Epithelial cell of alveolus of lung (primary cell): ENCODE measurements at places on chromosomes 7 and 10. TPM values are rescaled to one million over a fixed set of nuclear protein-coding genes. Genes with fewer than 3 reads are reported as not detected.

The PIP gene
- total RNA-seq, result not detected in 2 replicates

The SLC18A3 gene
- total RNA-seq, result not detected in 2 replicates

The AKR1C8 gene
- not detected in 2 replicates for total RNA-seq

The C10orf62 gene
- not detected in 2 replicates for total RNA-seq

The GATA3 gene
- 0.08 and 0.26 TPM in 2 replicates for total RNA-seq

The IGFBP3 gene
- total RNA-seq, result 34.3 and 660 TPM in 2 replicates

The NEUROG3 gene
- not detected in 2 replicates for total RNA-seq

The SPDYE2 gene
- not detected in 2 replicates for total RNA-seq

The PARD3 gene
- 25.7 and 34.7 TPM in 2 replicates for total RNA-seq

The ZMIZ1 gene
- 24.8 and 52.3 TPM in 2 replicates for total RNA-seq

The TBX20 gene
- 0.80 and 1.2 TPM in 2 replicates for total RNA-seq

The PGAM1 gene
- total RNA-seq, result 543 and 737 TPM in 2 replicates

The SAMD9 gene
- total RNA-seq, result 7.7 and 12.9 TPM in 2 replicates

The FAM25A gene
- total RNA-seq, result not detected in 2 replicates

The MMD2 gene
- total RNA-seq, result not detected in 2 replicates

The SPDYE16 gene
- total RNA-seq, result not detected in 2 replicates

The CLRN3 gene
- total RNA-seq, result not detected in 2 replicates

The TRDMT1 gene
- total RNA-seq, result 3.4 and 5.7 TPM in 2 replicates

The NME8 gene
- total RNA-seq, result not detected in 2 replicates

The CCDC3 gene
- total RNA-seq, result 2.6 and 4.7 TPM in 2 replicates

The FEZF1 gene
- not detected in 2 replicates for total RNA-seq

The TMEM26 gene
- 1.9 and 7.3 TPM in 2 replicates for total RNA-seq

The GIMAP1 gene
- total RNA-seq, result under 0.01 TPM in 1 of 2 replicates, not detected in the other

The HACD1 gene
- 7.8 and 13.6 TPM in 2 replicates for total RNA-seq

The HOXA3 gene
- total RNA-seq, result 8.1 and 9.4 TPM in 2 replicates

The SORCS1 gene
- total RNA-seq, result 0.08 TPM in 1 of 2 replicates, not detected in the other

The PIK3CG gene
- 0.13 TPM in 1 of 2 replicates, not detected in the other for total RNA-seq

The ARHGAP22 gene
- total RNA-seq, result 6.7 and 31.0 TPM in 2 replicates

The GIMAP8 gene
- under 0.01 and 0.39 TPM in 2 replicates for total RNA-seq

The LIPM gene
- total RNA-seq, result not detected in 2 replicates

The OR2A42 gene
- not detected in 2 replicates for total RNA-seq

The ADAMTS14 gene
- 0.08 and 0.39 TPM in 2 replicates for total RNA-seq

The SPACDR gene
- not detected in 2 replicates for total RNA-seq

The GPR146 gene
- 1.2 and 3.7 TPM in 2 replicates for total RNA-seq

The HTR7 gene
- total RNA-seq, result 7.4 and 8.5 TPM in 2 replicates

The TFR2 gene
- 0.64 and 1.6 TPM in 2 replicates for total RNA-seq

The FAM241B gene
- total RNA-seq, result 0.65 TPM in 1 of 2 replicates, not detected in the other

The CCDC172 gene
- not detected in 2 replicates for total RNA-seq

The NPFFR1 gene
- not detected in 2 replicates for total RNA-seq

The SSC4D gene
- 0.48 and 1.7 TPM in 2 replicates for total RNA-seq

The FOXI2 gene
- total RNA-seq, result not detected in 2 replicates
